B cell (primary cell): ENCODE measurements at places on chromosomes 12 and 14. TPM values are rescaled to one million over a fixed set of nuclear protein-coding genes. Genes with fewer than 3 reads are reported as not detected.

KCNC2 gene
- total RNA-seq = not detected in 2 replicates

DNA sequence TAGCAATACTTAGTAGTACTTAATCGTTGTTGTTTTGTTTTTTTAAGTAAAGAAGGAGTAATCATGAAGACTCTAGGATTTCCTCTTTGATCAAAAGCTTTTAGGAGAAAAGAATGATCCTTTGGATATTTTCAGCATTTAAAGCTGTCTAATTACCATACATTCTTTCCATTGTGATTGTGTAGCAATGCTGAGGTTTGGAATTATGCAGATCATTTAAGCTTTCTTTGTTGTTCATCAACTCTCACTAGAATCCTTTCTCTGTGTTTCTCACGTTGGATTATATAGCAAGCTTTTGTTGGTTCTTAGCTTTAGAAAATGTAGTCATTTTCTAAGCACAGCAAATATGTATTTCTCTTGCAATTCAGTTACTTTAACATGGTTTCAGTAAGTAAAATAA, 25.8 kb downstream of the CCDC91 start:
- DNase-seq = no peak
- H3K27me3 ChIP-seq = no peaks in the 10 kb centered on the region
- H3K4me1 ChIP-seq = peaks cover 16% of the 10 kb centered on the region
- H3K27ac ChIP-seq = no peak overlapping the region
- H3K4me3 ChIP-seq = no peak overlapping the region

RAN gene
- total RNA-seq = 289 and 298 TPM in 2 replicates

GRCh38 chr12:104175726-104176247, 37.8 kb upstream of the NFYB start:
- no peak overlapping the region for H3K27ac ChIP-seq
- peaks cover 4% of the 10 kb centered on the region for H3K27me3 ChIP-seq
- no peaks in the 10 kb centered on the region for H3K4me1 ChIP-seq
- DNase-seq = no peak
- no peaks in the 10 kb centered on the region for H3K36me3 ChIP-seq

DNA sequence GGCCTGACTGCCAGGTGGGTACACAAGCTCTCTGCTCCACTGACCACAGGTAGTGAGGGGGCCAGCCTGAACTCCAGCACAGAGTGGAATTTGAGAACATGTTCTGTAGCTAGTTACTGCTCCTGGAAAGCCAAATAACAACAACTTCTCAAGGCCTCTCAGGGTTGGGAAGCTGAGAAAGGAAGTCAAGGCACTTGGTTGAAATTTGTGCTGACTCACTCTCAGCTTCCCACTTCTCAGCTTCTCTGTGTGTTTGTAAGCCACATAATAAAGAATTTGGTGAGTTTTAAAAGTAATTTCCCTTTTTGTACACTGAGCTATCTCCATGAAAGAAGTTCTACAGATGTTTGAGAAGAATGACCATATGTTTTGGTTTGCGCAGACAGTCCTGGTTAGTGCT, 234.9 kb downstream of the KTN1 start:
- H3K4me1 ChIP-seq = no peaks in the 10 kb centered on the region
- no peaks in the 10 kb centered on the region for H3K27me3 ChIP-seq
- no peak overlapping the region for H3K4me3 ChIP-seq
- no peak for DNase-seq

GRCh38 chr14:92460916-92461579, 52.5 kb upstream of the RIN3 start:
- H3K36me3 ChIP-seq = no peaks in the 10 kb centered on the region
- peaks cover 25% of the 10 kb centered on the region for H3K27me3 ChIP-seq
- DNase-seq = no peak

TSPAN19 gene
- not detected in 2 replicates for total RNA-seq

- H3K4me3 ChIP-seq = no peak overlapping the region
- no peaks in the 10 kb centered on the region for H3K27me3 ChIP-seq
- no peak for DNase-seq
Measured at GRCh38 chr14:41570415-41571155, 36.1 kb upstream of the LRFN5 start.

ESRRB gene
- total RNA-seq = 0.63 TPM in 1 of 2 replicates, not detected in the other

GRCh38 chr14:55122440-55122986, 6.5 kb upstream of the LGALS3 start:
- H3K4me1 ChIP-seq = peaks cover 6% of the 10 kb centered on the region
- no peak overlapping the region for H3K27ac ChIP-seq
- H3K4me3 ChIP-seq = no peak overlapping the region
- no peaks in the 10 kb centered on the region for H3K27me3 ChIP-seq

GRCh38 chr12:96870946-96871345, 36.1 kb upstream of the NEDD1 start:
- no peaks in the 10 kb centered on the region for H3K36me3 ChIP-seq
- H3K27ac ChIP-seq = no peak overlapping the region
- no peak for DNase-seq
- H3K4me1 ChIP-seq = no peaks in the 10 kb centered on the region

RASAL1 gene
- total RNA-seq = 11.0 and 13.9 TPM in 2 replicates

- no peak for DNase-seq
- no peaks in the 10 kb centered on the region for H3K27me3 ChIP-seq
- H3K4me3 ChIP-seq = no peak overlapping the region
- H3K36me3 ChIP-seq = no peaks in the 10 kb centered on the region
Measured at GRCh38 chr14:61547186-61548069, 147.9 kb upstream of the HIF1A start.

PAPLN gene
- total RNA-seq = 0.92 and 1.5 TPM in 2 replicates

DNA sequence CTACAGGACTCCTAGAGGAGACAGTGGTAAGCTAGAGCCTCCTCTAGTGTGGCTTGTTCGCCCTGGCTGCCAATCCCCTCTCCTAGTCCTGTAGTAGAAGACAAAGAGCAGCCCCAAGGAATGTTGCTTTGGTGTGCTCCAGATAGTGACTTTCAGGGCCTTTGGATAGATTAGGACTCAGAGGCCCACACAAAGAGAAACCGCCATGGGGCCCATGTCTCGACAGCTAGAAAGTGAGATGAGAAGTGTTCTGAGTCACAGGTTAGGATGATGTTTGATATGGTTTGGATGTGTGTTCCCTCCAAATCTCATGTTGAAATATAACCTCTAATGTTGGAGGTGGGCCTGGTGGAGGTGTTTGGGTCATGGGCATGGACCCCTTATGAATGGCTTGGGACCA, 51.8 kb upstream of the JDP2 start:
- H3K27me3 ChIP-seq = no peaks in the 10 kb centered on the region
- H3K27ac ChIP-seq = no peak overlapping the region
- DNase-seq = no peak
- H3K36me3 ChIP-seq = no peaks in the 10 kb centered on the region
- H3K4me1 ChIP-seq = no peaks in the 10 kb centered on the region
- H3K4me3 ChIP-seq = no peak overlapping the region

CD163L1 gene
- 0.32 TPM in 1 of 2 replicates, not detected in the other for total RNA-seq

POTEM gene
- 0.17 TPM in 1 of 2 replicates, not detected in the other for total RNA-seq

DNA sequence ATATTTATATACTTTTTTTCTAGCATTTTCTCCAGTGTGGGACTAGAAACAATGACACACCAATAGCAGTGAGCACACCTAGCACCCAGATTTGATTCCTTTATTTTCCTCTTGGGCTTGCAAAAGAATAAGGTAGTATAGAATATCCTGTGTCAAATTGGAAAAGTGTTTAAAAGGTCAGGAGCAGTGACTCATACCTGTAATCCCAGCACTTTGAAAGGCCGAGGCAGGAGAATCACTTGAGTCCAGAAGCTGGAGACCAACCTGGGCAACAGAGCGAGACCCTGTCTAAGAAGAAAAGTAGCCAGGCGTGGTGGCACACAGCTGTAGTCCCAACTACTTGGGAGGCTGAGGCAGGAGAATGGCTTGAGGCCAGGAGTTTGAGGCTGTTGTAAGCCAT, 53.8 kb upstream of the SGPP1 start:
- H3K4me1 ChIP-seq = peaks cover 5% of the 10 kb centered on the region
- no peaks in the 10 kb centered on the region for H3K36me3 ChIP-seq
- no peaks in the 10 kb centered on the region for H3K27me3 ChIP-seq

TAS2R30 gene
- 9.5 and 11.2 TPM in 2 replicates for total RNA-seq

A2ML1 gene
- total RNA-seq = not detected in 2 replicates

DNA sequence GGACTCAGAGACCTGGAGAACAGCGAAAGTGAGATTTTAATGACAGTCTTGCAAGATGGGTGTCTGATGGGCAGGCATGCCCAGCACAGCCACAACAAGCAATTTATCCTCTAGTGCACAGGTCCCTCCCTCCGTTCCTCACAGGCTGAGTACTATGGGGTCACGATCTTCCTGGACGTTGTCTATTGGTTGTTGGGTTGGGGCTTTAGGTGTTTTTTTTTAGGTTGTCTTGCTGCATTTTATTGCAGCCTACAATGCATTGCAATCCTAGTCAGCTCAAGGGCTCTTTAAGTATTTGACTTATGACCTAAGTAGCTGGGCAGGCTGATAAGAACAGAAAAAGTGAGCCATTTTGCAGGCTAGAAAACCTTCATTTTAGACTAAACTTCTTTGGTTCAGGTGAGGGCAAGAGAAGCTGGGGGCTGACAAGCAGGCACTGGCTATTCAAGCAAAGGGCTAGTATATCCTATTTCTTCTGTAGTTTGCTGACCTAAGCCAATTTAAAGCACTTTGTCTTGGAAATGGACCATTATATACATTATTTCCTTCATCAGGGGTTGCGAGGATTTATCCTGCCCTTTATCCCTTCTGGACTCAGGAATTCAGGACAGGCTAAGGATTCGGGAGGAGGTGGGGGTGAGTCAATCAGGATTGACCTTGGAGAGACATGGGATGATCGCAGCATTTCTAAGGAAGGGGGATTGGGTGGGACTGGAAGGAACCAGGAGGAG, 6.0 kb downstream of the KRT7 start:
- H3K4me3 ChIP-seq = no peak overlapping the region
- H3K4me1 ChIP-seq = no peaks in the 10 kb centered on the region
- H3K27me3 ChIP-seq = no peaks in the 10 kb centered on the region
- no peak overlapping the region for H3K27ac ChIP-seq
- no peak for DNase-seq

DNA sequence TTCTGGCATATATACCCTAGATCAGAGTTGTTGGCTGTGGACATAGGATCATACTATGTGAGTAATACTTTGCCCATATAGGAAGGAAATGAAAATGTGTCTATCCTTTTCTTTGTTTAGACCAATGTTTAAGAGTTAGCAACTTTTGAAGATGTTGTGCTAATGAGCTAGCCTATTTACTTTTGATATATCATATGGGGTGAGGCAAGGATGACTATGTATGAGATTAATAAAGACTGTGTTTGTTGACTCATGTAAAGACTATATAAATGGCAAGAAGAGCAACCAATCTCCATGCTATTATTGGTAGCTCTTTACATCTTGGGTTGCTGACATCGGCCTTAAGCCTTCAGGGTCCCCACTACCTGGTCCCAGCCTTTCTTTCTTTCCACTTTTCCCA, 289.4 kb downstream of the CCDC91 start:
- peaks cover 2% of the 10 kb centered on the region for H3K36me3 ChIP-seq
- H3K4me3 ChIP-seq = no peak overlapping the region
- no peaks in the 10 kb centered on the region for H3K27me3 ChIP-seq
- DNase-seq = no peak
- H3K27ac ChIP-seq = no peak overlapping the region
- H3K4me1 ChIP-seq = no peaks in the 10 kb centered on the region

GRCh38 chr14:81312289-81312876, 87.7 kb downstream of the STON2 start:
- no peak for DNase-seq
- peaks cover 3% of the 10 kb centered on the region for H3K27me3 ChIP-seq

TMPRSS12 gene
- not detected in 2 replicates for total RNA-seq

DNA sequence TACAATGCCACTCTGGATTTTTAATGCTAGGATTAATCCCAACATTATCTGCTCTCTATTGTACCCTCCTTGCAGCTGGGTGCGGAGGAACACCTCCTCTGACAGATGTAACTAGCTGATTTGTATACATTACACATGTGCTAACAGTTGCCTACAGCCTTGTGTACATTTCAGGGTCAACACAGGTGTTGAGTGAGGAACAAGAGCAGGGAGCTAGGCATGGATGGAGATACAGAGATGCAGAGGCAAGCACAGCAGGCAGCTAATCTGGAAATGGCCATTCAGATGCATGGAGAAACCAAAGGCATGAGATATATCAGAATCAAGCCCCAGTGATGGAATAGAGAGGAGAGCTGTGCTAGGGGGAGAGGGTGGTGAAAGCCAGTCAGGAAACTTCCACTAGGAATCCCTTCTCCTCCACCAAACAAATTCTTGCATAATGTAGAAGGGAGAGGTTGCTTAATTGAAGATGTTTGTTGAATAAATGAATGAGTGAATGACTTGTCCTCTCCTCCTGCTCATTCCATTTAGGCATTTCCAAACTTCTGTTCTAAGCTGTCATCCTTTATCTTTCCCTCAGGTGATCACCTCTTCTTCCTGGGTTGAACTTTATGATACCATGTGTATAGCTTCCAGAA, 313.2 kb downstream of the ATP23 start:
- H3K4me3 ChIP-seq = no peak overlapping the region
- DNase-seq = no peak
- H3K36me3 ChIP-seq = no peaks in the 10 kb centered on the region
- H3K4me1 ChIP-seq = no peaks in the 10 kb centered on the region
- no peak overlapping the region for H3K27ac ChIP-seq

DPPA3 gene
- total RNA-seq = not detected in 2 replicates

DNA sequence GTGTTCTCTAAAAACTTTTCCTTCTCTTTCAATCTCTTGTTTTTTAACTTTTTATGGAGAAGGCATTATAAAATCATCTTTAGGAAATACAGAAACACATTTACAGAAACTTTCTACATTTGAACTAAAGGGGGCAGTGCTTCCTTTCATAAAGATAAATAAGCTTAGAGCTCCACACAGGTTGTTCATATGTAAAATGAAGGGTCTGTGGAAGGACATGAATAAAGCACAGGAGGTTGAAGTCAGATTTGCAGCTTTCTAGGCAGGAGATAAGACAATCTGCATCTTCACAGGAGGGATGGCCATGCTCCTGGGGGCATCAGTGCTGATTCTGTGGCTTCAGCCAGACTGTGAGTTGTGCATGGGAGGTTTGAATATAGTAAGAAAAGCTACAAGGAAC, 426.0 kb downstream of the DAD1 start:
- H3K4me1 ChIP-seq = no peaks in the 10 kb centered on the region
- no peaks in the 10 kb centered on the region for H3K36me3 ChIP-seq
- DNase-seq = no peak
- H3K27ac ChIP-seq = no peak overlapping the region

- no peaks in the 10 kb centered on the region for H3K36me3 ChIP-seq
- no peak overlapping the region for H3K4me3 ChIP-seq
- peaks cover 74% of the 10 kb centered on the region for H3K4me1 ChIP-seq
- peak; percentile 79 for DNase-seq
Measured at GRCh38 chr14:72518809-72519377, 375.0 kb downstream of the DPF3 start.

TROAP gene
- total RNA-seq = 1.0 and 1.7 TPM in 2 replicates

NXPH4 gene
- total RNA-seq = 6.9 and 8.6 TPM in 2 replicates

DNA sequence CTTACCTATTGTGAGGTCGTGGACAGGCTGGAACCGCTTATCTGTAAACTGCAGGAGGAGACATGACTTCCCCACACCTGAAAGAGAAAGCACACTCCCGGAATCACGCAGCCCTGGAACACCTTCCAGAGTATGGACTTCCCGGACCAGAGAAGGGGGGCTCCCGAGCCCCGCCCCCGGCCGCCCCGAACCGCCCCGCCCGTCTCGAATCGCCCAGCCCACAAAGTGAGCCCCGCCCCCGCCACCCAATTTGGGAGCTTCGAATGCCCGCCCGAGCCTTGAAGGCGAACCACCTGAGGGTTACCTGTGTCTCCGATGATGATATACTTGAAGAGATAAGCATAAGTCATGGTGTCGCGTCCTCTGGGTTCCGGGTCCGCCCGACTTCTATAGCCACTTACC, 235 bp downstream of the RAB2B start:
- H3K36me3 ChIP-seq = no peaks in the 10 kb centered on the region
- peak overlapping the region; percentile 90 for H3K4me3 ChIP-seq
- H3K4me1 ChIP-seq = peaks cover 15% of the 10 kb centered on the region
- H3K27me3 ChIP-seq = no peaks in the 10 kb centered on the region
